ENCODE measurements at places on chromosomes 2 and 18. TPM values are rescaled to one million over a fixed set of nuclear protein-coding genes. Genes with fewer than 3 reads are reported as not detected.

Gene AQP4
- polyA plus RNA-seq: 0.38 TPM

- DNase-seq: no peak
Measured at GRCh38 chr2:212721026-212721451, 182.4 kb upstream of the ERBB4 start.

Gene TWIST2
- 4.8 TPM for polyA plus RNA-seq

GRCh38 chr2:239751679-239752355 lies 273.3 kb downstream of the NDUFA10 start:
- no peak for DNase-seq

DNA sequence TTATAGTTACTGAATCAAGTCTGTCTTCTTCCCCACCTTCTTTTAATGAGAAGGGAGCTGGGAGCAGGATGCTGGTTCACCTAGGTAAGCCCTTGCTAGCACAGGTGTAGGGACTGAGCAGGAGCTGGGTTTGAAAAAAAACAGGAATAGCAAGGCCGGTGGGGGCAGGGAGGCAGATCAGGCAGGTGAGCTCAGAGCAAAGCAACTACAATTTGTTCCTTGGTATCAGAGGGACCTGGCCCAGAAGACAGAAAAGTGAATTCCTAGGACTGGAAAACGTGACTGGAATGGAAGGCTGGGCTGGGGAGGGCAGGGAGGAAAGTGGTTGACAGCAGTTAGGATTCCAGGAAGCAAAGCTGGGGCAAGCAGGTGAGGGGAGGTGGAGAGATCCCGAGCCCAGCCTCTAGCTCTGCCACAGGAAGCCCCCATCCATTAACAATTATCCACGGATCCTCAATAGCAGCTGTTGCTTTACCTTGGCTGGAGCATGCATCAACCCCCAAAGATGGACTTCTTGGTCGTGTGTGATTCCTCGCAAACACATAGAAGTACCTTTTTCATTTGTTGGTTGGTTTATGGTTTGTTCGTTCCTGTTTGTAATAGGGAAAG lies 118.4 kb downstream of the LNPK start:
- no peak for DNase-seq

- DNase-seq: no peak
Measured at GRCh38 chr2:167504061-167504460, 615.8 kb downstream of the XIRP2 start.

DNA sequence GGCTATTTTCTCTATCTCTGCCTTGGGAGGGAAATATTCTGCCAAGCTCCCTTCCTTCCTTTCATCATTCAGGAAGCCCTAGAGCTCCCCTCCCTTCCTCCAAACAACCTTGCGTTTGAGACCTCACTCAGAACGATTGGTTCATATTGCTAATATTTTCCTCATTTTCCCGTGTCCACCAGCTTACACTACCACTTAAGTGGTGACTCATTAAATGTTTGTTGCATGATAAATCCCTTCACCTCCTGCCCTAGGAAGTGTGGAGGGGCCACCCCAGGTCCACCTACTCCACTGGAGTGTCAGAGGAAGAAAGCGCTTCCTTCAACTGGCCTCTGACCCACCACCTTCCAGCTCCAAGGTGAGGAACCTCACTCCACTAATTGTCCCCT lies 2.3 kb upstream of the LPIN2 start:
- DNase-seq: no peak

- no peak for DNase-seq
Measured at GRCh38 chr2:120034027-120034426, 21.1 kb downstream of the EPB41L5 start.

GRCh38 chr2:30298302-30298701 lies 67.0 kb downstream of the LBH start:
- no peak for DNase-seq

Gene KCNS3
- 9.6 TPM for polyA plus RNA-seq

DNA sequence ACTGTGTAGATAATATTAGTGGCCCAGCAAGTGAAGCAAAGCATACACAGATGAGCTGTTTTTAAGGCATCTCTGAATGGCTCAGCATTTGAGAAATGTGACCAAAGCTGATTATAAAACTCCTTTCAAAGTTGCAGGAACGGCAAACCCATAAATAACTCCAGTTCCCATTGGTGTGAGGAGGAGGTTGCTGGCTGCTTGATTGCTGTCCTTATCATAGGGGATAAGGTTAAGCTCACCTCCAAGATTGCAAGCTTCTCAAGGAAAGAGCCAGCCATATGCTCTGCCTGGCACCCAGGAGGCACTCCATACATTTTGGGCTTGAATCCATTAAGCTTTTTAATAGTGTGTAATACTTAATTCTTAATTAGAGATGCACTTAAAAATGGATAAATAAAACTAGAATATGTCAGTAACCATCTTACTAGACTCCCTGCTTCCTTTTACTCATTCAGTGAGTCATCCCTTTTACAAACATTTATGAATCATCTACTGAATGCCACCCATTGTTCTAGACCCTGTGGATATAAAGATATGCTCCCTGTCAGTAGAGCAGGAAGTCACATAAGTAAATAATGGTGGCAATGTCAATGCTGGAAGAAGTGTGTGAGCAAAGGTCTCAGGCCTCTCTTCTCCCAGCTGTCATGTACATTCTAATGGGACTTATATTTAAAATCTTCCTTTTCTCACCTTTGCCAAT lies 99.3 kb downstream of the SPATS2L start:
- DNase-seq: no peak

DNA sequence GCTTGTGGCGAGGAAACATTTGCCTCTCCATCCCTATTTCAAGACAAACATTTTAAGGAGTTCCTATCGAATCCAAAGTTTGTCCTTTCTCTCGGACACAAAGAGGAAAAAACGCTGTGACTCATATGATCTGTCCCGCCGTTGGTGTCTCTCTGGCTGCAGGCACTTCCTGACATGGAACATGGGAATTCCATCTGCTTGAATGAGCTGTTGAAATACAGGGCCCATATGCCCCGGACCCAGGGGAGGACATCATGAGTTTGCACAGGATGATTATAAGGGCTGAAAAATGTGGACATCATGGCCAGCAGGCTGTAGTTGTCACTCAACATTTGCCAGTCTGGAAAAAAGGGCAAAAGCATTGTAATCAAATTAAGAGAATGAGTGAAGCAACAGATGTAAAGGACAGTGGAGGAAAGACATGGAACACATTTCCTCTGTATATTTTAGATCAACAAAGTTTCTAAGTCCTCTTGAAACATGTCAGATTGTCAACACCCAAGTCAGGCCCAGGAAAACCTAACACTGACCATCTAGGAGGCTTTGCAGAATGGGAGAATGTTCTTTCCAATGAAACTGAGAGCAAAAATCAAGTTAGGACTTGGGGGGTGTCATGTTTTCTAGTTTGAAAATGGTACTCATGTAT lies 103.2 kb upstream of the SMIM21 start:
- DNase-seq: no peak

Gene ZNF142
- 19.5 TPM for polyA plus RNA-seq

GRCh38 chr2:221750316-221750715 lies 178.2 kb upstream of the EPHA4 start:
- no peak for DNase-seq

DNA sequence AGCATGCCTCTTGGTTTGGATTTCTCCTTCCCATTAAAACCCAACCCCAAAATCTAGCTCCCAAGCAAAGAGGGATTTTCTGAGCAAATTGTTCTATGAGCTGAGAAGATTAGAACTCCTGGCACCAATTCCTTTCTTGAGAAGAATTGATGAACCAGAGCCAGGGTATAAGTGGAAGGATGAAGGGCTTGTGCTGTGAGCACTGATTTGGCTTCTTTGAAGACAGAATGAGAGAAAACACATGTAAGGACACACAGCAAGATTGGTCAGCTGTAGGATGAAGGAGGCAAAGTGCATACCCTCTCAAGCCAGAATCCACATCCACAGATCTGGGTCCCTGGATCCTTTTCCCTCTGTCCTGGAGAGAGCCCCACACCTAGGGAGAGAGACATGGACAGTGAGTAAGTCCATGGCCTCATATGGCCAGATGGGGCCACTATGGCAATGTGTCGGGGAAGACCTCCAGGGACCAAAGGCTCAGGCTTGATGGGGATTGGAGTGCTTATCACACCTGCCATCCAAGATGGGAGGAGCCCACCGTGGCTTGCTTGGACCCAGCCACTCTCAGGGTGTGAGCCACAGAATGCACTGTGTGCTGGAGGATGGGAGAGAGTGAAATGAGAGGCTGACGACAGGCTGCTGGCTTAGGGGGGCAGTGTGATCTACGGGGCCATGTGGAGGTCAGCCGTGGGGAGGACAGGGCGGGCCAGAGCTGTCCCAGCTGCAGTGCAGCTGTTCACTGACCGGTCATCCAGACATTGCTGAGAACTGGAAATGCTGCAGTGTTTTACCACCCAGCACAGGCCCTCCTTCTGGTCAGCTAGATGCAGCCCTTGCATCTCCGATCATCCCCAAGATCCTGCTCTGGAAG lies 339.8 kb downstream of the CYP26B1 start:
- peak; percentile 53 for DNase-seq
